ENCODE measurements at places on chromosomes 11 and 22.

DNA sequence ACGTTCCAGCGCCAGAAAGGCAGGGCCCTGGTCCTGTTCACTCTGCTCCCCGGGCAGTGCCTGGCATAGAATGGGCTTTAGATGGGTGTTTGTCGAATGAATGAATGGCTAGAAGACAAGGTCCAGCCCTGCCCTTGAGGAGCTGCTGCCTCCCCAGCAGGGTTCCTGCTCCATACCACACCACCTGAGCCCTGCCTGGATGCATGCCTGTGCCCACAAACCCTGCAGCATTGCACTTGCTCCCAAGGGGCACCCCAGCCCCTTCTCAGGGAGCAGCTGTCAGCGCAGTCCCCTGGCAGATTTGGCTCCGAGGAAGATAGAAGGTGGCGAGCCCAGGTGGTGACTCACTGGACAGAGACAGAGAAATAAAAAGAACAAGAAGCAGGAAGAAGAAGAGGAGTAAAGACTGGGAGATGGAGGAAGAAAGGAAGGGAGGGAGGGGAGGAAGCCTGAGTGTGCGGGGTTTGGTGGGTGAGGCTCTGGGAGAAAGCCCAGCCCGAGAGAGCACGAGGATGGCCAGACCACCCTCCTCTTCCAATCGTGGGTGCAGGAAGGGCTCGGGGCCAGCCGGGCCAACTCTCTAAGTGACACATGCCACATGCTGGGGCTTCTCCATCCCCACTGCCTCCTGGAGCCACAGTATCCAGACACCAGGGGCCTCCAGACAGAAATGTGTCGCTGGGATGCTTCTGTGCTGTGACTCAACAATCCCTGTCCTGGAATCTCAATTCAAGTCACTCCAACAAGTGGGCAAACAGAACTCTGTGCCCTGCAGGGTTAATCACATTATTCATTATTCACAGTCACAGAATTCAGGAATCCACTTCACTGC lies 1474.3 kb downstream of the BRD1 start:
- DNase-seq, result no peak

- no peak for DNase-seq
Measured at GRCh38 chr22:37368058-37368457, 59.2 kb downstream of the ELFN2 start.

GRCh38 chr11:94129512-94130297 lies 1.1 kb downstream of the PANX1 start:
- no peak for DNase-seq

DNA sequence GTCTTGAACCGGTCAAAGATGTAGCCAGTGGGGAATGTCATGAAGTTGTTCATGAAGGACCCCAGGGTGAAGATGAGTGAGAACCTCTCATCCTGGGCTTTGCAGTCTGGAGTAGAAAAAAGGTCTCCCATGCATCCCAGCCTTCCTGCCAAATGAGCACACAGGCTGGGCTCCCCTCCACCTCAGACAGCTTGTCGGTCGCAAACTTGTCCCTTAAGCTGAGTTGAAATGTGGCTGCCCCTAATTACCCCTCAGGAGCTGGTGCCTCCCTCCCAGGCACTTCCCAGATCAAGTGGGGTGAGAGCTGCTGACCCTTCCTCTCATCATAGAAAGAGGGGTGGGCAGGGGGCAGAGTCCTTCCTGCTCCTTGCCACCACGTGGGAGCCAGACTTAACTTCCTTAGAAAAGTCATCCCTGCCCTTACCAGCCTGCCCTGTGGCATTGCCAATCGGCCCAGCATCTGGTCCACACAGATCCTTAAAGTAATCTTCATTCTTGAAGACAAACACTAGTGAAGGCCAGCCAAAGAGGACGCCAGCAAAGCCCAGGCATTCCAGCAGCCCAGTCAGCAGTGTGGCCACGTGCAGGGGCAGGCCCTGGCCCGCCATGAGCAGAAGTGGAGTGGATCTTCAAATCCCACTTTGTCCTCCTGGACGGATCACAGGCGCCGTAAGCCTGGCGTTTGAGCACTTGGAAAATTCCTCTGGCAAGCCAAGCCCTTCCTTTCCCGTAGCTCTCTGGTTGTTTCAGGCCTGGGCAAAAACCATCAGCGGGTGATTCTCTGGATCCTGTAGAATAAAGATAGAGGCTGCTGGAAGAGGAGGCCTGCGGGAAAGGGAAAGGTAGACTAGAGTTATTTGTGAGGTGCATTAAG lies 1.1 kb downstream of the SLC43A3 start:
- no peak for DNase-seq

DNA sequence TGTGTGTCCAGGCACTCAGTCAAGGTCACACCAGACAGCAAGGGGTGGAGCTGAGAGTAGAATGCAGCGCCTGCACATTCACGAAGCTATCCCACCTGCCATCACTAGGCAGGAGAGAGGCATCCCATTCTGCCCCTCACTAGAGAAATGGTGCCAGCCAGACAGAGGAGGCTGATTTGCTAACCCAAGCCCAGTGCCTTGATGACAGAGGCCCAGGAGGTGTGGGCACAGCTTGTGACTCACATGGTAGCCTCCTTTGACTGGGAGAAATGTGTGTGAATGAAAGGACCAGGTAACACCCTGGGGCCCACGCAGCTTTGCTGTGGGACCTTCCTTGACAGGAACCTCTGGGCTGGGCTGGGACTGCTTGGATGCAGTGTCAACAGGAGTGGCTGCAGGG lies 5.2 kb upstream of the NAALADL1 start:
- no peak for DNase-seq

- no peak for DNase-seq
Measured at GRCh38 chr22:28609921-28610320, 69.7 kb downstream of the TTC28 start.

DNA sequence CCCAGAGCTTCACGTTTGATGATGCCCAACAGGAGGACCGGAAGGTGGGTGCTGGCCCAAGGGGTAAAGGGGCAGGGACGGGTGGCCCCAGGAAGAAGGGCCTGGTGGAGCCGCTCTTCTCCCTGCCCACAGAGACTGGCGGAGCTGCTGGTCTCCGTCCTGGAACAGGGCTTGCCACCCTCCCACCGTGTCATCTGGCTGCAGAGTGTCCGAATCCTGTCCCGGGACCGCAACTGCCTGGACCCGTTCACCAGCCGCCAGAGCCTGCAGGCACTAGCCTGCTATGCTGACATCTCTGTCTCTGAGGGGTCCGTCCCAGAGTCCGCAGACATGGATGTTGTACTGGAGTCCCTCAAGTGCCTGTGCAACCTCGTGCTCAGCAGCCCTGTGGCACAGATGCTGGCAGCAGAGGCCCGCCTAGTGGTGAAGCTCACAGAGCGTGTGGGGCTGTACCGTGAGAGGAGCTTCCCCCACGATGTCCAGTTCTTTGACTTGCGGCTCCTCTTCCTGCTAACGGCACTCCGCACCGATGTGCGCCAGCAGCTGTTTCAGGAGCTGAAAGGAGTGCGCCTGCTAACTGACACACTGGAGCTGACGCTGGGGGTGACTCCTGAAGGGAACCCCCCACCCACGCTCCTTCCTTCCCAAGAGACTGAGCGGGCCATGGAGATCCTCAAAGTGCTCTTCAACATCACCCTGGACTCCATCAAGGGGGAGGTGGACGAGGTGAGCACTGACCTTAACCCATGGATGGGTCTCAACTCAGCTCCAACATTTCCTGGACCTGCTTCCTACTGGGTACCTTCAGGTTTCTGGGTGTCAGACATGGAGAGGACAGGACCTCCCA lies 2.0 kb downstream of the RIC8A start:
- no peak for DNase-seq

- no peak for DNase-seq
Measured at GRCh38 chr11:102226702-102227490, 90.4 kb upstream of the BIRC3 start.

GRCh38 chr11:110518809-110519514 lies 89.2 kb downstream of the FDX1 start:
- DNase-seq, result no peak

DNA sequence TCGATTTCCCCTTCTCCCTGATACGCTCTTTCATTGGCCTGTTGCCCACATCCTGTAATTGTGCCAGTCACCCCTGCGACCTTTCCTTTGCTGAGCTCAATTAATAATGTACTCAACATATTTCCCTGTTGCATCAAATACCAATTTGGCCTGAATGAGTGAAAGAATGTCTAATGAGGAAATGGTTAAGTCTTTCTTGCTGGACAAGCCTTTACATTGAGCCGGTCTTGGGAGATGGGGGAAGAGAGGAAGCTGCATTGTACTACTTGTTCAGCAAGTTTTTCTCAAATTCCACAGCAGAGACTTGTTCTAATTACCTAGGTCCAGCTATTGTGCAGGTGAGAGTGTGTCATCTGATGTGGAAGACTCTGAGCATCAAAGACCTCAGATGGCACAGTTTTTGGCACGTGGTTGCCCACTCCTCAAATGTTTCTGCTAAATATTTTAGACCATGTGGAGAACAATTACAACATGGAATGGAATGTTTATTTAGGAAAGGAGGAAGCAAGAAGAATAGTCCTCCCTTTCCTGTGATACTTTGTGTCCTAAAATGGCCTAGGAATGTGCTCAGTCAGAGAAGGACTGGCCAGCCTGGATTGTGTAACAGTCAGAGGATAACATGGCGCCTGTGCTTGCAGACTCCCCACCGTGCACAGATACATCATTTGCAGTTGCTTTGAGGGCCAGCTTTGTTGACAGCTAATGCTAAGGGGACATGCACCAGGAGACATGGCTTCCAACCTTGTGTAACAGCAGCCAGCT lies 129.5 kb upstream of the E2F8 start:
- no peak for DNase-seq

DNA sequence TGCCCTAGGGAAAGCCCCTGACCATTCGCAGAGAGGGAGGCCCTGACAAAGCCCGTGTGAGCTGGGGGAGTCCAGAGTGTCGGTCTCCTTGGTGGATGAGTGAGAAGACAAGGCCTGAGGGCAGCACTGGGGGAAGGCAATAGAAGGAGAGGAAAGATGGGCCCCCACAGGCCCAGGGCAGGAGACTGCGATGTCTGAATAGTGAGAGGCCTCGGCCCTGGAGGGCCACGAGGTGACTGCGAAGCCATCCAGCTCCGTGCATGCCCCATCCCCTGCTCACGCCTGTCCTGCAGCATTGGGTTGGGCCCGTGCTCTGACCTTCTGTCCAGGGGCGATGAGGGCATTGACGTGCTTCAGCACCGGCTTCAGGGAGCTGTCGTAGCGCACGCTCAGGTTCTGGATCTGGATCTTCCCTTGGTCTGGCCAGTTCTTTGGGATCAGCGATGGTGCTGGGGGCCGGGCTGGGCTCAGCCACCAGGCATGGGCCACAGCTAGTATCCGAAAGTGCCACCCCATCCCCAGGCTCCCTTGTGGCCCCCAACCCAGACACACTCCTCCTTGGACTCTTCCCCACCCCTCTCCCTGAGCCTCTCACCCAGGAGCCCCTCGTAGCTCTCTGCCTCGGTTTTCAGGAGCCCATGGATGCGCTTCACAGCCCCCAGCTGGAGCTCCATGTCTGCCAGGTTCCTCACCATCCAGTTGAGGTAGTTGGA lies 8.3 kb upstream of the KCNJ11 start:
- DNase-seq, result no peak

DNA sequence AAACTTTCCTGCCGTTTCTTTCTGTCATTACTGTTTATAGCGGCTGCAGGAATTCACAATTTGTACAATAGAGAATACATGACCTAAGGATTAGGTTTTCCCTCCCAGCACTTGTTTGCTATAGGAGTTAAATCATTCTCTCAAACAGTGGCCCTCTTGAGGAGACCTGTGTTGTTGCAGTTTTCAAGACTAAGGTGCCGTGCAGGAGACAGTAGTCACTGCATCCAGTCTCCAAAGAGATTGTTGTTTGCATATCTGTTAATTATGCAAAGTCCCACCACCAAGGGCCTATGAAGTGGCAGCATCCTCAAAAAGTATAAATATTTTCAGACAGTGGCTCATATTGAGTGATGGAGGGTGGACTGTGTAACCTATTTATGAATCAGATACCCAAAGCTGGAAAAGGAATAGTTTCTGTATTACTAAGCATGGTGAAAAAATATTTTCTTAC lies 2.3 kb downstream of the PRSS23 start:
- no peak for DNase-seq

- DNase-seq, result no peak
Measured at GRCh38 chr11:63768237-63769041, at the start of gene ZFTA. Gene ZFTA, minus strand, starts transcription at chr11:63768775. Its CDS starts 153 bp downstream, at chr11:63768622.

GRCh38 chr22:23218867-23219251 lies 38.5 kb downstream of the BCR start:
- no peak for DNase-seq

DNA sequence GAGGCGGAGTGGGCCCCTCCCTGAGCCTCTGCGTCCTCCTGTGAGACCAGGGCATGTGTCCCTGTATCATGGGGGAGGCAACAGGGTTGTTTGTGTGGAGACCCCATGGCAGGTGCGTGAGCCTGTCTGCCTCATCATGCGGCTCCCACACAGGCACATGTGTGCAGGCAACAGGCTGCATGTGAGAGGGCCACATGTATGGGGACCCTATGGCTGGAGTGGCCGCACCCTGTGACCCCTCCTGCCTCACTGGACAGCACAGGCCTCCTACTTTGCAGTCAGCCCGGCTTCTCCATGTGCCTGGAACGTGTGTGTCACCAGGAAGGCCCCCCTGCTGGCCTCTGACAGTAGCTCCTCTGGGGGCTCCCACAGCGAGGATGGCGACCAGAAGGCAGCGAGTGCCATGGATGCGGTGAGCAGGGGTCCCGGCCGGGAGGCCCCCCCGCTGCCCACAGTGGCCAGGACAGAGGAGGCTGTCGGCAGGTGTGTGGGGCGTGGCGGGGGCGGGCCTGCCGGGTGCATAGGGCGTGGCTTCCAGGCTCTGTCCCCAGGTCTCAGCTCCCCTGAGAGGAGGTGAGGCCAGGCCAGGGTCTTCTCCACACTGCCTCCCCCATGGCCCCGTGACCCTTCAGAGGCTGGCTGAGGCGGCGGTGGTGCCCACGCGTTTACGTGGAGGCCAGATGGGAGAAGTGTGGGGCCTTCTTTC lies 34.1 kb downstream of the SBF1 start:
- no peak for DNase-seq

DNA sequence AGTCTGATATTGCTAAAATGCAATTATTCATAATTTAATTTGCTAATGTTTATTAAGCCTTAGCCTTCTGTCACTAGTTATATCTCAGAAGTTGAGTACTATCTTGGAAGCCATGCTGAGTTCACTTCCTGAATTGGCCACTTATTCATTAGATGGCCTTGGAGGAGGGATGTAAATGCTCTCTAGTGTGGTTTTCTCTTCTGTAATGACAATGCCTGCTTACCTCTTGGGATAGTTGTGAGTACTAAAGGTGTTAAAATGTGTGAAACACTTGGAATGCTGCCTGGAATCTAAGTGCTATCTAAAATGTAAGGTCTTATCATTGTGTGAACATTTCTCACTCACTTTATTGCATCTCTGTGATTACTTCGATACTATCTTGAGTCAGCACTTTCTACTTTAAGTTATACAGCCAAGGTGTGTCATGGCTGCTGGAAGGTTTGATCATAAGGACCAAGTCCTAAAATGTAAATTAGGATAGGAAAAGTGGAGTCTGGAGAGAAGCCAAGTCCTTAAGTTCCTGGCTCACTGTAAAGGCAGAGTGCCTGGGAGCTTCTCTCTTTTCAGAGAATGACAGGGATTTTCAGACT lies 12.4 kb downstream of the GLYATL2 start:
- no peak for DNase-seq

- DNase-seq, result no peak
Measured at GRCh38 chr11:28342716-28343115, 234.5 kb downstream of the METTL15 start.

All from stimulated activated CD4-positive, alpha-beta T cell treated with anti-CD3 and anti-CD28 coated beads, TNF-alpha, amount 100 ng/mL, for 1 hour (primary cell).